ENCODE measurements at places on chromosomes 4 and X.

- no peak for DNase-seq
These were observed 11.1 kb downstream of the SLC25A43 start for GRCh38 chrX:119410027-119410819.

- no peak for DNase-seq
These were observed 35.1 kb upstream of the TACR3 start for GRCh38 chr4:103754844-103755243.

- no peak for DNase-seq
These were observed 613.8 kb upstream of the TECRL start for GRCh38 chr4:65023081-65023480.

GRCh38 chr4:151227731-151228130, 49.2 kb upstream of the PRSS48 start:
- no peak for DNase-seq

DNA sequence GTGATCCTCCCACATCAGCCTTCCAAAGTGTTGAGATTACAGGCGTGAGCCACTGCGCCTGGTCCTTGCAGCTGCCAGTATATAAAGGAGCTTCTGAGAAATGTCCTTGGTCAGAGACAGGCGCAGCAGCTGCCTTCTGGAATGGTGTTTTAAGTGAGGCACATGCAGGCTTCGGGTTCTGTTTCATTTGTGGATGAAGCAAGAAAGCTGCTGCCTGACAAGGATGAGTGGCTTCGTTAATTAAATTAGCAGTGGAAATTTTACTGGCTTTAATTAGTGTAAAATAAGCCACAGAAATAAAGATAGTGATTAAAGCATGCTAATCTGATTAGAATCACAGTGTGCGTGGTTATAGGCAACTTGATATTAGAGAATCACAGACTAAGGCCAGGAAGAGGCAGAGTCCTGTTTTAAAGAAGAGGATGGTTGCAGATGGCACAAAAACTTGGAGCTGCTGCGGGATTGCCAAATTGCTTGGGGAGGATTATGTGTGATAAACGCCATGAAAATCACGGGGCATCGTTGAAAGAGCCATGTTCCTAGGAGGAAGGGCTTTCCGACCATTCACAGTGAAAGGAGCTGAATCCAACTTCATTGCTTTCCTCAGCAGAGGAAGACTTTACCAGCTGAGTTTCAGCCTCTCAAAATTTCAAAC, 348.4 kb upstream of the FAT1 start:
- DNase-seq = no peak

- no peak for DNase-seq
These were observed 33.9 kb upstream of the STIM2 start for GRCh38 chr4:26826721-26827120.

DNA sequence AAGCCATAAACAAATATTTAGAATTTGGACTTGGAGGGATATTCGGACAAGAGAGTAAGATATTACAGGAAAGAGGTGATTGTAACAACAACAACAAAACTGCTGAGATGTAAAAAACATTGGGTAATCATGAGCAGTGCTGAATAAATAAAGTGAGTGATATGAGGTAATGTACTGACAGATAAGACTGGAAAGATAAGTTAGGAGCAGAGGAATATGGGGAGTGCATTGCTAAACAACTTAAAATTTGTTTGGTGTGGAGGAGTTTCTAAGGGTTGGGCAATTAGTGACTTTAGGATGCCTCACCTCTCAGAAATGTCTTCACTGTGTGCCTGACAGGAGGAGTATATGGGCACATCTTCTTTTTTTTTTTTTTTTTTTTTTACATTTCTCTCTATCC, 637.8 kb upstream of the GRIA3 start:
- no peak for DNase-seq
